ENCODE measurements at places on chromosomes 6 and 20.

GRCh38 chr20:52530571-52530970, 339.0 kb upstream of the ZFP64 start:
- DNase-seq = no peak

DNA sequence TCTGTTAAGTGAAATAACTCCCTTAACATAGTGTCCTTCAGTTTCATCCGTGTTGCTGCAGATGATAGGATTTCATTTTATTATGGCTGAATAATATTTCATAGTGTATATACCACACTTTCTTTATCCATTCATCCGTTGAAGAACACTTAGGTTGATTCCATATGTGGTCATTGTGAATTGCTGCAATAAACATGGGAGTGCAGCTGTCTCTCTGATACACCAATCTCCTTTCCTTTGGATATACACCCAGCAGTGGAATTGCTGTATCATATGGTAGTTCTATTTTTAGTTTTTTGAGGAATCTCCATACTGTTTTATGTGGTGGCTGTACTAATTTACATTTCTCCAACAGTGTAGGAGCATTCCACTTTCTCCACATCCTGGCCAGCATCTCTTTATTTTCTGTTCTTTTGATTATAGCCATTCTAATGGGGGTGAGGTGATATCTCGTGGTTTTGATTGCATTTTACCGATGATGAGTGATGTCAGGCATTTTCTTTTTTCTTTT, 193.2 kb downstream of the SLC16A10 start:
- DNase-seq = no peak

DNA sequence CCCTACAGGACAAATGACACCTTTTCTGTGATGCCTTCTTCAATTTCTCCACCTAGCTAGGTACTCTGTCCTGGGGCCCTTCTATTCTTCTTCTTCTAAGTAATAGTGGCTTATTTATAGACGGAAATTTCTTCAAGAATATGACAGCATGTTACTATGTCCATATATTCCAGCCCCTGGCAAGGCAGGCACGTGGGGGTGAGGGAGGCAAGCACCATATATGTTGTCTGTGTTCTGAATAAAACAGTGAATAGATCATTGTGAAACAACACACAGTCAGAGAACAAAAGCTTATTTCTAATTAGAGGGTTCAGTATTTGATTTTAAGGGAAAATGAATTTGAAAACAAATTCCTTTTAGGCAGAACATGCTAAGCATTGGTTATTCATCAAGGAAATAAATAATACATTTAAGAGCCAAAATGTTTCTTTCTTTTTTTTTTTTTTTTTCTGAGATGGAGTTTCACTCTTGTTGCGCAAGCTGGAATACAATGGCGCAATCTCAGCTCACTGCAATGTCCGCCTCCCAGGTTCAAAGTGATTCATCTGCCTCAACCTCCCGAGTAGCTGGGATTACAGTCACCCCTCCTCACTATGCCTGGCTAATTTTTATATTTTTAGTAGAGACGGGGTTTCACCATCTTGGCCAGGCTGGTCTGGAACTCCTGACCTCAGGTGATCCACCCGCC, 6.2 kb downstream of the HEBP2 start:
- no peak for DNase-seq

- DNase-seq = no peak
Measured at GRCh38 chr6:6105472-6106036, 98.8 kb upstream of the NRN1 start.

DNA sequence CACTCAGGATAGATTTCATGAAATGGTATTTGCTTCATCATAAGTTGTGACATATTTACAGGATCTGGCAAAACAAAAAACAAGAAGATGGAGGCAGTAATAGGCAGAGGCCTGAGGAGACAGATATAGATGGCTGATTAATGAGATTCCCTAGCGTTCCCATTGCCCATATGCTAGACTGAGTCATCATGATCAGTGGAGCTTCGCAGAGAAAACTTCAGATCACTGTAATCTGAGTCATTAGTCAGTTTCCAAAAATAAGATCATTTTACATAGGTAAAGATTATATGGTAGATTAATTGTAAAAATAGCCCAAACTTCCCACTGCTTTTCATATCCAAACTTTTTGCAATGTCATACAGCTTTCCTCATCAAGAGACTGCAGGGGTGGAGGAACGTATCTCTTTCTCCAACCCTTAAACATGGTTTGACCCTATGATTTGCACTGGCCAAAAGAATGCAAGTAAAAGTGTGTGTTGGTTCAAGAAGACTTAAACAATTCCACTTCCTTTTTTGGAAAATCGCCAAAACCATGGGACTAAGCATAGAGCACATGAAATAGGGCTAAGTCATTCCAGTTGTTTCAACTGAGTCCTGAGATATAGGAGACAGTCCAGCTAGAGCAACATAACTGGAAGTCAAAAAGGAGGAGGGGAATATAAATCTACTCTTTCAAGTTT, 626.0 kb downstream of the RNF144B start:
- DNase-seq = no peak

- DNase-seq = peak; percentile 53
Measured at GRCh38 chr6:33375143-33375671, 16.4 kb upstream of the KIFC1 start.

- no peak for DNase-seq
Measured at GRCh38 chr20:1983301-1983700, 10.6 kb downstream of the PDYN start.

DNA sequence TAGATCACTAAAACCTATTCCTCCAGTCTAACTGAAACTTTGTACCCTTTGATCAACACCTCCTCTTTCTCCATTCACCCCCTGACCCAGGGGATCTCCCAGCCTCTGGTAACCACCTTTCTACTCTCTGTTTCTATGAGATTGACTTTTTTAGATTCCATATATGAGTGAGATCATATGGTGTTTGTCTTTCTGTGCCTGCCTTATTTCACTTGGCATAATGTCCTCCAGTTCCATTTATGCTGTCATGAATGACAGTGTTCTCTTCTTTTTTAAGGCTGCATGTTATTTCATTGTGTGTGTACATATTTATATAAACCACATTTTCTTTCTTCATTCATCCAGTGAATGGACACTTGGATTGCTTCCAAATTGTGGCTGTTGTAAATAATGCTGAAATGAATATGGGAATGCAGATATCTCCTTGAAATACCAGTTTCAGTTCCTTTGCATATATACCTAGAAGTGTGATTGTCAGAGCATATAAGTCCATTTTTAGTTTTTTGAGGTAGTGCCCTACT, 57.7 kb downstream of the DHX35 start:
- no peak for DNase-seq

GRCh38 chr6:8530785-8531435, 95.6 kb upstream of the SLC35B3 start:
- DNase-seq = no peak

DNA sequence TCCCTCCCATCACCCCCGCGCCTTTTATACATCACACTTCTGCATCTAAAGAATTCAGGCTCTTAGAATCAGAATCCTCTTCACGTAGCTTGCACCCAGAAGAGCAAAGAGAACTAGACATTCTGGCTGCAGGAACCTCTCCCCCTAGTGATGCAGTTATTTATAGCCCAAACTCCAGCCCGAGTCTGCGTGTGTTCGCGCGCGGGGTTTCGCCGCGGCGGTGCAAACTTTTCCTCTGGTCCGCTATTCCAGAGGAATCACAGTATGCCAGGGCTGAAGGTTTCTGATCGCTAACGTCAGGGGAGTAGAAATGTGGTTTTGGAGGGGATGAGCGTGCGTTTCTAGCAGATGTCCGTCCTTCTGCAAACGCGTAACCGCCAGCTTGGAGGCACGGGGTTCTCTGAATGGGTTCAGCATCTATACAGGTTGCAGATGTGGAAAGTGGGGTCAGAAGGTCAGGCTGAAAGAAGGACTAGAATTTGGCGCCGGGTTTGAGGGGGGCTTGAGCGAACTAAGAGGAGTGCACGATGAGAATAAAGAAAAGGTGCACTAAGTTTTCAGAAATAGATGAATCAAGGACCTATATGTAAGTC, 1.8 kb downstream of the EPHA7 start:
- peak; percentile 40 for DNase-seq
